ENCODE measurements at places on chromosomes 7 and 10.
A peak's percentile ranks its signal among the peaks of the same experiment; 100 is the strongest.

- DNase-seq = no peak
These were observed 88.8 kb downstream of the ELMO1 start for GRCh38 chr7:37359662-37360444.

GRCh38 chr7:1404898-1405548, 54.2 kb downstream of the MICALL2 start:
- no peak for DNase-seq

DNA sequence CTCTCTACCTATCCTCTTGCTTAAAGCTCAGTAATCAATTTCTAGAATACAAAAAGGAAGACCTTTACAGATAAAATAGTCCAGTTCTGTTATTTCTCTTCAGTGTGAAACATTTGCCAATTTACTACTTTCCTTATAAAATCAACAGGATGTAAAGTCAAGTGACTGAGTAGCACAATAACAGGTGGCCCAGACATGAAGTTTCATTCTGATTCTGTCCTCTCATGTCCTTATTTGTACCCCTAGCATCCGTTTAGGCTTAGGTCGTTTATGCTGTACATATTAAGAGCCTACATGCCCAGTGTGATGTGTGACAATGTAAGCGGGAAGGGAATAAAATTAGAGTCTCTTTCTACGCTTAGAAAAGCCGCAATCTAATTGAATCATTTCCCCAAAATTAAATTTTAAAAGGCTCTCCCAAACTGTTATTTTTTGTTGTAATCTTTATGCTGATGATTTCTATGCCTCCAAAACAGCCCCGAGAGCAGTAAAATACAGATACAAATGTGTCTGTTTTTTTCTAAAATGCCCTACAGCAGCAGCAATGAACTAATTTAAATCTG, 29.1 kb downstream of the EPC1 start:
- DNase-seq = no peak

DNA sequence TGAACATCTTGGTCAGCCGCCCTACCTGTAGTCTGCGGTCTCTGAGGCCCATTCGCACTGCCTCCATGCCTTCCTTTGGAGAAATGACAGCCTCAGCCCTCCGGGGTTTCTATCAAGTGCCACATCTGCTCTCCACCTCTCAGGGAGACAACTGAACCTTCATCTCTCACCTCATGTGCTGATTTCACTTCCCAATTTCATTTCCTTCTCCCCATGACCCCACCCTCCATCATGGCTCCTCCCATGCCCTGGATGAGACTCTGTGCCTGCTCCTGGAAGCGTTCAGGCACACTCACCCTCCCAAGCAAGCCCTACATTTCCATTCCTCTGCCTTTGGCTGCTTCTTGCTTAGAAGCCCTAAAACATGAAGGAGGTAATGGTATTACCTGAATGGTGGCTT, 7.8 kb upstream of the SCD start:
- no peak for DNase-seq

GRCh38 chr7:7369134-7369533, 166.5 kb downstream of the COL28A1 start:
- DNase-seq = no peak

- DNase-seq = peak; percentile 24
These were observed 48.4 kb downstream of the SHH start for GRCh38 chr7:155763691-155764437.

- DNase-seq = no peak
These were observed 12.7 kb downstream of the SKIDA1 start for GRCh38 chr10:21512573-21513404.

- no peak for DNase-seq
These were observed 47.6 kb downstream of the PDGFA start for GRCh38 chr7:471866-472639.
